ENCODE measurements at places on chromosomes 6 and 20.

DNA sequence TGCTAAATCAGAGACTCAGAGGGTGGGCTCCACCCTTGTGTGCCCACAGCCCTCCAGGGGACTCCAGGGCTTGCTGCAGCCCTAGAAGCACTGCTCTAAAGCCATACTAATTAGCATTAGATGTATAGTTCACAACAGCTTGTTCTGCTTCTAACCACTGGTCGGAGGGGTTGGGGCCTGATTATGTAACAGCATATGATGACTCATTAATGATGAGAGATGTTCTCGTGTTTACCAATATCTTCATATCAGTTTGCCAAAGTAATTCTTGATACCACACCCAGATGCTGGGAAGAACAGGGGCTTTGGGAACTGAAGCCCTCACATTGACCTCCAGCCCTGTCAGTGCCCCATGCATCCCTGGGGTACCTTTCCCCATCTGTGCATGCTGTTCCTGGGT, 104.1 kb upstream of the FOXA2 start:
- no peak for DNase-seq

GRCh38 chr20:53773792-53774401, 180.3 kb upstream of the ZNF217 start:
- DNase-seq: no peak

GRCh38 chr6:38646166-38646878, 6.6 kb upstream of the BTBD9 start:
- DNase-seq: no peak

DNA sequence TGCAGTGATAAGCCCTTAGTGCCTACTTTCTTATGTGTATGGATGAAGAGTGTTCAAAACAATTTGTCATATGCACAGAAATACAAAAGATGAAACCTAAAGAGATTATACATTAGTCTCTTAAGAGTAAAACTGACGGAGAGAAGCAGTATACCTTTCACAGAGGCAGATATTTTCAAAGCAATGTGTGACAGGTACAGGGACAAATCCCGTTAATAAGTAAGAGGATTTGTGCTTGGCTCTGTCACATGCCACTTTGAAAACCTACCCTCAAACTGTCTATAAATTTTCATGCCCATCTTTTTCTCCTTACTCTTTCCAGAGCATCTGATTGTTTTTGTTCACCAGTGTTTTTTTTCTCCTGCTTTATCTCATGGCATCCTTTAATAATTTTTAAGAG, 741.3 kb upstream of the MMS22L start:
- DNase-seq: no peak

- no peak for DNase-seq
These were observed 8.4 kb upstream of the GLP1R start for GRCh38 chr6:39040080-39040673.

DNA sequence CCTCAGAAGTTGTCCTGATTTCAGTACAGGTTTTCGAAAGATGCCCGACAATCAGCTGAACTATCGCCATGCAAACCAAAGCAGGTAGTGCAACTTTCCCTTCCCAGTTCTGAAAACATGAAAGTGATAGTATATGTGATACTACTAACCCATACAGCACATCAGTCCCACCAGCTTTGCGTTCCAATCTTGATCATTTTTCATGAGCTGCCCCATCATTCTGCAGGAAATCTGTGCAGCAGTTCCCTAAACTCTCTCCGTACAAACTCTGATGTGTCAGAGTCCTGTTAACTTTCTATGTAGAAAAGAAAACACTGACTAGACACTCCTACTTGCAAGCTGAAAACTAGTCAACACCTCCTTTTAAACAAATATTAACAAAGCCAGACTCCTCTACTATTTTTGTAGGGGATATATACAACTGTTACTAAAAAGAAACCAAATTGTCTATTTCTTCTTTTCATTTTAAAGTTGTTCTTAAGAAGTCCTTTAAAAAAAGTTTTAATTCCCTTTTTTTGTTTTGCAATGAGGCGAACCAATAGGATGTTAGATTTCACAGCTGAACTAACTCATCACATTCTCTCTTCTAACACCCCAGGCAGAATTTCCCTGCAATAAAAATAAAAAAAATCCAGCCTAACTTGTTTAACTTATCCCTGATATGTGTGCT, 99.6 kb upstream of the DST start:
- no peak for DNase-seq

DNA sequence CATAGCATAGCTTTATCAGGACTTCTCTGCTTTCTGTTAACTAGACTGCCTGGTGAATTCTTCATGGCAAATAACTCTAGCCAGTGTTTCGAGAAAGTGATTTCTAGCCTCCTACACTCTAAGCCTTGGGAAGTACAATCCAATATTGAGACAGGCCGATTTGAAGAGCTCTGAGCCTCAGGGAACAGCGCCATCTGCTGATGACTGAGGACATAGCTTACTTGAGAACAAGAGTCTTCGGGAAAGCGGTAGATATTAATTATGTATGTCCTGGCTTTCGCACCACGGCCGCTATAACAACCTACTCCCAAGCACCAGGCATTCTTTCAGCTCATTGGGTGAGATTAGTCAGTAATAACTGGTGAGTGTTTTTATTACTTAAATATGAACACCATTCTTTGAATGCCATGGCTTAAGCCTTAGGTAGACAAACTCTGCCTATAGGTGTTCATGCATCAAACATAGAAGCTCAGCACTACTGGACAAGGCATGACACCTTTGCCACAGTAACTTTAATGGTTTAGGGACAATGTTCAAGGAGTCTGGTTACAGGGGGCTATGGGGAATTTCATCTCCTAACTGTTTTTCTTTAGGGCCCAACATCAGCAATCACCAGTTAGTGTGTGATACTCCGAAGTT, 518.6 kb downstream of the BMP2 start:
- no peak for DNase-seq

Data from stimulated activated CD8-positive, alpha-beta memory T cell treated with anti-CD3 and anti-CD28 coated beads, Interleukin-4, amount 100 ng/mL, for 1 hour (primary cell).